Hematopoietic multipotent progenitor cell (in vitro differentiated cells): ENCODE measurements at places on chromosomes 5 and 9.

- no peak for DNase-seq
Observed at GRCh38 chr9:116450378-116451139, 236.5 kb upstream of the TRIM32 start.

GRCh38 chr9:127640908-127641545 lies 28.9 kb downstream of the STXBP1 start:
- DNase-seq = no peak

- no peak for DNase-seq
Observed at GRCh38 chr5:61332358-61332749, 296 bp downstream of the ZSWIM6 start.

- DNase-seq = no peak
Observed at GRCh38 chr5:29878599-29878998, 1314.9 kb upstream of the CDH6 start.

- DNase-seq = no peak
Observed at GRCh38 chr5:12616093-12616492, 711.8 kb upstream of the CTNND2 start.

GRCh38 chr5:178995341-178995690 lies 196 bp upstream of the GRM6 start:
- DNase-seq = no peak

DNA sequence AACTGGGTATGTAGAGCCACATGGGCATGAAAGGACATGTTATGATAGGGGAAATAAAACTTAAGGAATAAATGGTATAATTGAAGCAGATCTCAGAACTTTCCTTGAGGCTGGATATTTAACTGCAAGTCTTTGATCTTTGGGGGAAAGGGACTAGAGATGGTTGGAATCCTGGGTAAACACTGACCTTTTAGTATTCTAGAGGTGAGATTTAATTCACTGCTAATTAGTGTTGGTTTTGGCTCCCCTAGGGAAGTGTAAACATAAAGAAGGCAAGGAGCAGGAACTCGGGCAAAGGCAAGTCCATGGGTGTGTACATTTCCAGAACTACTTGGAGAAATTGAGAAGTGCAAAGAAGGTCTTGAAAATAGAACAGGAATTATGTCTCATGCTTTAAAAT lies 16.6 kb downstream of the NIM1K start:
- DNase-seq = no peak

DNA sequence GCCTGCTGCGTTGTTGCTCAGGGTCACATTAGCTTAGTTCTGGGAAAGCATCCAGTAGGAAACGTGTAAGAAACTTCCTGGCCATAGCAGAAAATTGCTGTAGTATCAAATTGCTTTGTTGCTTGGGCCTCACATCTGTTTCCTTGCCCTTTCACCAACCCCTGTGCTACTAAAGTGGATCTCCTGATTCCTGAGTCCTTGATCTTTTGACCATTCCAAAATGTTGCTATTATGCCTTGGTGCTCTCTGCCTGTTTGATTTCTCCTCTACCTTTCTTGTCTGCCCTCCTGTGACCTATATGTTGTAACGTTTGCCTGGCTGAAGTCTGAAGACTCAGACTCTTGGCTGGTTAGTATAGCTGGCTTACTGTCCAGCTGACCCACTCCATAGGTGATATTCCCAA lies 350.5 kb downstream of the ADGRV1 start:
- no peak for DNase-seq
